Body of pancreas (tissue), 4 donors: ENCODE measurements at places on chromosomes 3 and 15. TPM values are rescaled to one million over a fixed set of nuclear protein-coding genes. Genes with fewer than 3 reads are reported as not detected.

GRCh38 chr15:36814708-36815107 lies 235.3 kb downstream of the CDIN1 start:
- H3K27me3 ChIP-seq: no peaks in the 10 kb centered on the region
- H3K36me3 ChIP-seq: no peaks in the 10 kb centered on the region
- no peak overlapping the region for H3K4me3 ChIP-seq
- H3K27ac ChIP-seq: no peak overlapping the region

DNA sequence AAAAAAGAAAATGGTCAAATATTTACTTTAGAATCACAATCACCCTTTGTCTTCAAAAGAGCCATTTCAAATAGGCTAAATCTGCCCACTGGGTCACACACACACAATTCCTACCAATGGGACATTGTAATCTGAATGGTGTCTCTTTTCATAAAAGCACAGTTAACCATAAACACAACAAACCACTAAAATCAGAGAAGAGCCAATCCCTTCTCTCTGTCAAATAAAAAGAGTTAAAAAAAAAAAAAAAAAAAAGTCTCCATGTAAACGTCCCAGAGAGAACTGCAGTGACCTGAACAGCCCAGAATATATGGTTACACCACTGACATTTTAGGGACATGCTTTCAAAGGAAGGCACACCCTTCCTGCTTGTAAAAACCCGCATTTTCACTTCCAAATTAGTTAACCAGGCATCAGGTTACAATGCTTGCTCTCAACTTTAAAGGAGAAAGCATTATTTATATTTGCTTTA lies 63.7 kb downstream of the PRICKLE2 start:
- H3K4me1 ChIP-seq: peaks cover 5% of the 10 kb centered on the region
- H3K4me3 ChIP-seq: no peak overlapping the region
- no peaks in the 10 kb centered on the region for H3K27me3 ChIP-seq
- DNase-seq: no peak
- no peak overlapping the region for H3K27ac ChIP-seq

GRCh38 chr3:29282427-29283230 lies 1.8 kb downstream of the RBMS3 start:
- H3K27ac ChIP-seq: no peak overlapping the region
- no peak overlapping the region for H3K4me3 ChIP-seq
- H3K4me1 ChIP-seq: peaks cover 8% of the 10 kb centered on the region
- no peak for DNase-seq

GRCh38 chr3:81540787-81541186 lies 220.7 kb downstream of the GBE1 start:
- no peaks in the 10 kb centered on the region for H3K4me1 ChIP-seq
- no peak overlapping the region for H3K27ac ChIP-seq
- H3K36me3 ChIP-seq: no peaks in the 10 kb centered on the region
- DNase-seq: no peak

Gene ALAS1
- 13.5 TPM for total RNA-seq

- no peaks in the 10 kb centered on the region for H3K36me3 ChIP-seq
- H3K27ac ChIP-seq: no peak overlapping the region
- no peak for DNase-seq
- H3K4me1 ChIP-seq: no peaks in the 10 kb centered on the region
- H3K4me3 ChIP-seq: no peak overlapping the region
These were observed 39.2 kb downstream of the SNX4 start for GRCh38 chr3:125480656-125481374.

- H3K4me1 ChIP-seq: no peaks in the 10 kb centered on the region
- no peak overlapping the region for H3K27ac ChIP-seq
- H3K27me3 ChIP-seq: no peaks in the 10 kb centered on the region
- no peaks in the 10 kb centered on the region for H3K36me3 ChIP-seq
- DNase-seq: no peak
These were observed 20.9 kb downstream of the SYN2 start for GRCh38 chr3:12024959-12025570.

Gene POPDC2
- total RNA-seq: 0.99 TPM

DNA sequence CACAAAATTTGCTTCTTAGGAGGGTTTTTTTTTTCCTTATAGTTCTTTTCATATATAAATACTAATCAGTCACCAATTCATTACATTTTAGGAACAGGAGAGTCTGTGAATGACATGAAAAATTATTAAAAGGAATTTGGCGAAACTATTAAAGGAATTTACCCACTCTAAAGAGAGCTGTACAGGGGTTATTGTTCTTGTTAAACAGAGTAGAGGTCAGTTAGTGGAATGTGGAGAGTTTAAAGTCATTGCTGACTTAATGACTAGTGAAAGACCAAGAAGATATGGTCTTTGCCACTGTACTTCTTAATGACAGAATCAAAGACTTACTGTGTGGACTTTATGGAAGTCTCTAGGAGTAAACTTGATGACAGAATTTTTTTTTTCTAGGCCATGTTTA lies 333.6 kb upstream of the C2CD4B start:
- no peaks in the 10 kb centered on the region for H3K36me3 ChIP-seq
- DNase-seq: no peak
- no peak overlapping the region for H3K4me3 ChIP-seq
- H3K27me3 ChIP-seq: no peaks in the 10 kb centered on the region
- peaks cover 4% of the 10 kb centered on the region for H3K4me1 ChIP-seq

DNA sequence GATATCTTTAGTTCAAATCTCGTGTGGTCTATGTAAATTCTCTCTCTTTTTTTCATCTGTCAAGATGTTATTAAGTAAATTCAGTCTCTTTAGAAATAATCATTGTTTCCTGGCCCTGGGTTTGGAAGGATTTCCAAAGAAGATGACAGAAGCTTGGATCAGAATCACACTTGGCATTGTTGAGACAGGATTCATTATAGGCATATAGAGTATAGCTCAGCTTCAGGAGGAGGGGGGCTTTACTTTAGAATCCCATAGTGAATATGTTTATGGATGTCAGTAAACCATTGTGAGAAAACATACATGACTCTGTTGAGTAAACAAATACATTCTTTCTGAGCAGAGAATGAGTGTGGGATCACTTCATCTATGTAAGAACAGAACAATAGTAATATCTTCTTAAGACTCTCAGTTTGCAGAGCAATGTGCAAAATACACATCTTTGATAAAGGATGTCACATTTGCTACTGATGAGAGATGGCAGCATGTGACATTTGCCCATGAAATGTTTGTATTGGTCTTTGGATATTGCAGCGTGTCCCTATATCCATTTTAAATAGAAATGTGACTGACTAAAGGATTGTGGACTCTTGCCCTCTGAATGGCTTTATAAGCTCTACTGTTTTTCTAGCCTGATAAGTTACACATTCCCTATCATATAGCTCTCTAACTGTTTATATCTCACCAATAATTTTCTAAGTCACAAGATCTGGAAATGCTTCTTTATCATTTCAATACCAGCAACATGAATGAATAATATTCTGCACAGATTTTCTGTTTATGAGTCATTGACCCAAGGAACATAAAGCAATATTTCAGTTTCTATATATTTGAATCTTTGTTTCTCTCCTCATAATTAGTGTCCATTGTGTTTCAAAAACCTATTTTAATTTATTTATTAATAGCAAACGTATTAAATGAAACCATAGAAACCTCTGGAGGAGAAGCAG lies 95.6 kb upstream of the THRB start:
- H3K4me3 ChIP-seq: no peak overlapping the region
- H3K36me3 ChIP-seq: no peaks in the 10 kb centered on the region
- DNase-seq: no peak
- no peaks in the 10 kb centered on the region for H3K27me3 ChIP-seq
- H3K4me1 ChIP-seq: no peaks in the 10 kb centered on the region
- no peak overlapping the region for H3K27ac ChIP-seq

- no peak overlapping the region for H3K4me3 ChIP-seq
- H3K4me1 ChIP-seq: peaks cover 100% of the 10 kb centered on the region
- H3K27ac ChIP-seq: peak overlapping the region; percentile 75
These were observed 72.1 kb downstream of the LRIG1 start for GRCh38 chr3:66428733-66429132.
